NCI-H345 (cell line): ENCODE measurements at places on chromosomes 3 and 15.

- DNase-seq: no peak
Observed at GRCh38 chr3:189860296-189860695, 229.1 kb downstream of the TP63 start.

DNA sequence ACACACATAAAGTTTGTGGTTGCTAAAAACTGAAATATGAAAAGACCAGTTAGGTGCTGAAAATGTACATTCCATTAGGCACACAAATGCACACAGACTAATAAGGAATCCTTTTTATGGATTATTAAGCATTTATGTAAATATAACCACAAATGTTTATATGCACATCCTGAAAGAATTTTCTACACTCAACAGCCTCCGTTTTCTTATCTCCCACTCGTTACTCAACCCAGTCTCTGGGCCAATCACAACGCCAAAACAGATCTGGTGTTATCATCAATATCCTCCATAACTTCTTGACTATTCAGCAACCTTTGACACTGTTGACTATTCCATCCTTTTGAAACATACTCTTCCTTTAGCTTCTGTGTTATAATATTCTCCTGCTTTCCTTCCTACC, 136.4 kb downstream of the ATP8B4 start:
- no peak for DNase-seq

GRCh38 chr15:93330912-93331544, 242.0 kb upstream of the RGMA start:
- no peak for DNase-seq

GRCh38 chr3:38169027-38169317, 3.6 kb downstream of the OXSR1 start:
- DNase-seq: no peak

GRCh38 chr3:557972-558371, 361.4 kb downstream of the CHL1 start:
- DNase-seq: no peak

GRCh38 chr15:84657748-84658079, 285 bp downstream of the NMB start:
- no peak for DNase-seq

GRCh38 chr3:43870120-43870519, 179.4 kb downstream of the ABHD5 start:
- DNase-seq: no peak

GRCh38 chr3:134357914-134358811, 16.1 kb downstream of the AMOTL2 start:
- no peak for DNase-seq

DNA sequence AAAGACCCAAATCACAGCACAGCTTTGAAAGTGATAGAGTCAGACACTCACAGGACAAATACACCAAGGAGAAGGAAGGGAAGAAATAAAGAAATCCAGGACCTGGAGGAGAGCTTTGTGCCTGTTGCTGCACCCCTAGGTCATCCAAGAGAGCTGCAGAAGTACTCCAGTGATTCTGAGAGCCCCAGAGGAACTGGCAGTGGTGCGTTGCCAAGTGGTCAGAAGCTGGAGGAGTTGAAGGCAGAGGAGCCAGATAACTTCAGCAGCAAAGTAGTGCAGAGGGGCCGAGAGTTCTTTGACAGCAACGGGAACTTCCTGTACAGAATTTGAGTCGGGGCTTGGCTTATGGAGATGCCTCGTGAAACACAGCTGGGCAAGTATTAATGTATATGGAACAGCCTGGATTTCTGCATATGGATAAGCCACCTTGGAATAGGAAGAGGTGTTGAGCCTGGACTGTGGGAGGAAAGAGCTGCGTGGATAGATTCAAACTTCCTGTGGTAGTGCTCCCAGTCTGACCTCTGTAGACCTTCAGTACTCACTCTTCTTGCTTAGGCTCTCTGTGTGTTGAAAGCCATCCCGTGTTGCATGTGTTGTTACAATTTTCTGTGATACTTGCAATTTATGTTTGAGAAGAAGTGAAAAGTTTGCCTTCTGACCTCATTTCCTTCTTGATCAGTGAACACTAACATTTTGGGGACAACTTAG, 6.1 kb downstream of the NGRN start:
- DNase-seq: no peak
